ENCODE measurements at places on chromosomes 3 and 15. TPM values are rescaled to one million over a fixed set of nuclear protein-coding genes. Genes with fewer than 3 reads are reported as not detected.

Gene NDN
- 66.7 TPM for total RNA-seq

Gene RLBP1
- not detected for total RNA-seq

Gene PLAAT1
- not detected for total RNA-seq

Gene NANOGP8
- total RNA-seq, result not detected

Gene ITIH3
- total RNA-seq, result 0.27 TPM

Gene CPOX
- 17.9 TPM for total RNA-seq

Gene EXD1
- not detected for total RNA-seq

Gene AQP9
- 0.14 TPM for total RNA-seq

Gene CIAO2A
- total RNA-seq, result 28.1 TPM

Gene ZNF385D
- total RNA-seq, result 0.75 TPM

Gene TRH
- total RNA-seq, result not detected

Gene CEMIP
- total RNA-seq, result 0.32 TPM

Gene GOLGA6D
- total RNA-seq, result not detected

Gene MAGEL2
- not detected for total RNA-seq

Data from transverse colon (tissue), 4 donors.